ENCODE measurements at places on chromosomes 2 and 18.

GRCh38 chr2:173750353-173750801 is 214.8 kb downstream of the SP3 start:
- DNase-seq = no peak

DNA sequence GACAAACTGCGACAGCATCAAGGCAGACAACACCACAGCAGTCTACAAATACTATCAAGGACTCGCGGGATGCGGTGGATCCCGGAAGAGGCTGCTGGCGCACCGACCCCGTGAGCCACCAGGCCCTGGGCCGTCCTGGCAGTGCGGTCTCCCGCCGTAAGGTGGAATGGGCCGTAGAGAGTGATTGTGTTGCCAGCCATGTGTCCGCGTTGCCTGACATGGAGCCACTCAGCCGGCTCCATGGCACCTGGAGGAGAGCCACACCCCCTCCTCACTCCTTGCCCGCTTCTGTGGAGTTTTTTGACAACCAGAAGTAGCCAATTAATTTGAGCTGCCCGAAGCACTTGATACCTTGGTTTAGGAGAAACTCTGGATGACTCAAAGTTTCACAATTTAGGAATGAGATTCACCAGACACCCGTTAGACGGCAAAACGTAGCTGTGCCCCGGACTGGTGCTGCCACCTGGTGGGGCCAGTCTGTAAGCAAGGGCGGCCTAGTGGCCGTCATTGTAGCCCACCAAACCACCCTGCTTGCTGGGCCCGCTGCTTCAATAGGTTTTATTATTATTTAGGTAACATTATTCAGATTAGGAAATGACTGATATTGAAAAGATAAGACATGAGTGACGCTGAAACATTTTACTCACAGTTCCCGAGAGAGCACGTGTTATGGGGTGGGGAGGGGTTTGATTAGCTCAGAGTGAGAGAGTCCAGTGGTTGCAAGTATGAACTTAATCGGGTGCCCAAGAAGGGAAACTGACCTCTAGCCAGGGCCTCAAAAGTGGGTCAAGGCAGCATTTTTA is 10.2 kb upstream of the IMP4 start:
- DNase-seq = peak; percentile 73

DNA sequence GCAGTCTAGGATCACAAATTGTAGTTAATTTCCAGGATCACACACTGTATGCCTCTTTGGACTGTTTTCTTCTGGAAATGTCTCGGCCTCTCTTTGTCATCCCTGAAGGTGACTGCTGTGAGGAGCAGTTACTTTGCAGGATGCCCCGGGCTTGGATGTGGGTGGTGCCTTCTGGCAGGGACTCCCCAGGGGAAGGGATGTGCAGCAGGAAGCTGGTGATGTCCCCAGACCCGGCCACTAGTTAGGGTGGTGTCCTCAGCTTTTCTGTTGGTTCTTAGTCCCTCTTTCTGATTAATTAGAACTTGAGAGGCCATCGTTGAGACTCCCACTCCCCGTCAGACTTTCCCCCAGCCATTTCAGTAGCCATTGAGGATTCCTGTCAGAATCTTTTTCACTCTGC is 286.6 kb upstream of the HDAC4 start:
- no peak for DNase-seq

GRCh38 chr2:14126846-14127245 is 505.7 kb upstream of the LRATD1 start:
- no peak for DNase-seq

DNA sequence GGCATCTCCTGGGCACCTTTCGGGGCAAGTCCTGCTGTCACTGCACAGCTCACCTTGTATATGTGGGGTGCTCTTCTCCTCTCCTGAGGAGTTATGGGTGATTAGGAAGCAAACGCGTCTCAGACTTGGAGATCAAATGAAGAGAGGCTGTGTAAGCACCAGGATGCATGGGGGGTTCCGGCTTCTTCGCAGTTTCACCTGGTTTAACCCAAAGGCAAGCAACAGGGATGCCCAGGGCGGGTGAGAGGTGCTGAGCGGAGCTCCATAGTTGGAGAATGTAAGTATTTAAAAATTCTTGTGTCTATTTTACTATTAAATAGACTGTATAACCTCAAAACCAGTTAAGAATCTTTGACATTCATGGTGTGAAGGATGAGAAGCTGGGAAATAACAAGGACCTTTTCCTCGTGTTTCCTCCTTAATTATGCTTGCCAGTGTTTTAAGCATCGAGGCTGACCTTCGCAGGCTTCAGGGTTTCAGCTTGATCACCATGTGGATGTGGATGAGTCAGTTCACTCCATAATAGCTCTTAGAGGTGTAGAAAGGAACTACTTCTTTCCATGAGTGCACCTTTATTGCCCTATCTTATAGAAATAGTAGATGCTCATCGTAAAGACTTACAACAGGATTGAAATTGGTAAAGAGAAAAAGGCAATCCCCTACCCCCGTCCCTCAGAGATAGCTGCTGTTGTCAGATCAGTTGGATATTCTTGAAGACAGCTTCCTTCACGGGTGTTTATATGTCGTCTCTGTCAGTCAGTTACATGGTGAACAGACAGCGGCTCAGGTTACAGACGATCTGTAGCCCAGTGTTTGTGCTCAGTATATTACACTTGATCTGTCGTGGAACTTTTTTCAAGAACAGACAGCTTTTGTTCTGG is 201.1 kb downstream of the AGAP1 start:
- no peak for DNase-seq

DNA sequence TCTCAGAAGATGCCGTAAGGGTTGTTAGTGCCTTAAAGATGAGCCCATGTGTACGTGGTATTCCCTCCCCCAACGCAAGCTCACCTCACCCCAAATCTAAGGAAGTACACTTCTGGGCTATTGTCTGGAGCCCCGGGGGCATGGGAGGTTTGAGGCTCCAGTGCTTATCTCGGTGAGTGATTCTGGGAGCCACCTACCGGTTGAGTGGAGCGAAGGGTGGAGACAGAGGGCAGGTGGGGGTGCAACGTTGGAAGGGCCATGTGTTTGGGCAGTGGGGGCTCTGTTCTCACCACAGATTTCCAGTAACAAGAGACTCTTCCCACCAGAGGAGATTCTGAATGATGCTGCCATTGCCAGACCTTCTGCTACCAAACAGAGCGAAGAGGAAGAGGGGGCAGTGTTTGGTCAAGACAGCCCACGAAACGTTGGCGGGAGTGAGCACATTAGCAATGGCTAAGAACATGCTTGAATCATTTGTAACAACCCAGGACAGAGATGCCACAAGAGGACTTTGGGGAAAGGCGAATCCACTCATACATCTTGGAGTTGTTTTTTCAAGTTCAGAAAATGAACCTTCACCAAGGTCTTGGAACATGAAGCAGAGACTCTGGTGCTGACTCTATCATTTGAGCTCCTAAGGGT is 38.7 kb downstream of the TWIST2 start:
- DNase-seq = no peak

DNA sequence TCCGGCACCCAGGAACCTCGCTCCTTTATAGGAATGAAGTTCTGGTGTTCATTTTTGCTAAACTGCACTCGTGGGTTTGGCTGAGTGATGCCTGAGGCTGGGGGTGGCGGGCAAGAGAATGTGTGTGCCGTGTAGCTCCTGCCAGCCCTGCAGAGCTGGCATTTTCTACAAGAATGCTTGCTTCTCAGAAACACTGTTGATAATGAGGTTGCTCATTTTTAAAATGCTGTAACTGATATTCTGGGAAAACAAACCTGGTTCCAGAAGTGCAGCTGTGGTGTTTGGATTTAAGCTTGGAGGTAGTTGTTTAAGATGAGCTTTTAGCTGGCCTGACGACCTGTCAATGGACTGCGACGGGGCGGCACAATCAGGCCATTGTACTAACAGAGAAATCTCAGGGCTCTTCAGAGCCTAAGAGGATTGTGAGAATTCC is 511.9 kb upstream of the TNP1 start:
- DNase-seq = no peak

GRCh38 chr2:14927021-14927564 is 294.6 kb downstream of the LRATD1 start:
- no peak for DNase-seq

DNA sequence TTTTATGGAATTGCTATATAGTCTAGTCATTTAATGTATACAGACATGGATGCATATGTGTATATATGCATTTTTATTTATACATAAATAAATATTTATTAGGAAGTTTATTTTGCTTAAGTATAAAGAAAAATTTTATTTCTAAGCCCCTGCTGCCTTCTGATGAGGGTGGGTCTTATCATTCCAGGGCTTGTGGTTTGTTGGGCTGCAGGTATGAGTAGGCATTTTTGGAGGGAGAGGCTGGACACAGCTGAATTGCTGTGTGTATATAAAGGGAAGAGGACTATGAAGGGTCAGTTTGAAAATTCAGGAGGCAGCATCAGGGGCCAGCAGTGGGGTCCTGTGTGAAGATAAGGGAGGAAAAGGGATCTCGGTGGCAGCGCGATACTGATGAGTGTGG is 189.4 kb downstream of the TMEM182 start:
- DNase-seq = no peak

DNA sequence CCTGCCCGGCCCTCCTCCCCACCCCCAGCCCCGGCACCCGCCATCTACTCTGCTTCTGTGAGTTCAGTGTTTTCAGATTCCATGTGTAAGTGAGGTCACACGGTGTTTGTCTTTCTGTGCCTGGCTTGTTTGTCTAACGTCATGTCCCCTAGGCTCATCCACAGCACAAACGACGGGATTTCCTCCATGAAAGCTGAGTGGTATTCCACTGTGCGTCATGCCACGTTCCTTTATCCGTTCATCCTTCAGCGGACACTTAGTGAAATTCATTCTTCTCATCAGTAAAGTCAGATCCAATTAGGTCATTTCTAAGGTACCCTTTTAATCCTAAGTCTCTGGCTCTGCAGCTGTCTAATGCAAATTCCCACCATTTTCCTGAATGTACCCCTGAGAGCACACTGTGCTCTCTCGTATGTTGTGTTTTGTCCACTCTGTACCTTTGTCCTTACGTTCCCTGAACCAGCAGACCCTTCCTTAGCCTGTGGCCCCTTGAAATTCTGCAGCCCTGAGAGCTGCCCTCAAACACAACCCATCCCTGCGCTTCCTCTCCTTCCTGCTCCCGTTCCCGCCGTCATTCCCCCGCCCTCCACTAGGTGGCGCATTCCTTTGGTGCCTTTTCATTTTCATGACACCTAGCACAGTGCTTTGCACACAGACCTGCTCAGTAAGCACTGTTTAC is 44.1 kb downstream of the TRAPPC12 start:
- DNase-seq = peak; percentile 76

- no peak for DNase-seq
These were observed 771.0 kb upstream of the CDH7 start for GRCh38 chr18:64979791-64980190.

DNA sequence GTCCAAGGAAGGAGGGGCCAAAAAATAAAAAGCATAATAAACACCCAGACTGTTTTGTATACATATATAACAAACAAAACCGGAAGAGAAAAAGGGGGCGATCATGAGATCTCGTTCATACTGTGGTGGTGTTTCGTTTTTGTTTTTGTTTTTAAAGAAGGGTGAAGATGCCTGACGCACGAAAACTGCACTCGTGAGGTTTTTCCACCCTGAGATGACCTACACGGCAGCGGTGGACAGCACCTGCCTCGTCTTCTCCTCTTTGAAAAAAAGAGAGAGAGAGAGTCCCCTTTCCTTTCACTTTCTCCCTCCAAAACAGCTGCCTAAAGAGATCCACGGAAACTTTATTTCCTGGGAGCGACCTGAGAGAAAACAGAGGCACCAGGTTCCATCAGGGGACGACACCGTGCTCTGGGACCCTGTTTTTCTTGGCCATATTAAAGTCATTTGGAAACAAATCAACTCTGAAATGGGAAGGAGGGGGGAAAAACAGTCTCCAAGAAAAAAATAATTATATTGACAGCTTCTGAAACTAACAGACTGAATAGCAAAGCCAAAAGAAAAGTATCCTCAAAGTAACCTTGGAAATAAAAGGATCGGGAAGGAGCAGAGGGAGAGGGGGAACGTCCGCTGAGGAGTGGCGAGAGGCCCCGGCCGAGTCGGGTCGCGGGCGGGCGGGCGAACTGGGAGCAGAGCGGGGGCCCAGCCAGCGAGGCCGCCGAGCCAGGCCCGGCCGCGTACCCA is 3.5 kb downstream of the POU3F3 start:
- DNase-seq = no peak

- DNase-seq = no peak
These were observed 3.4 kb downstream of the HDLBP start for GRCh38 chr2:241312082-241312481.

- no peak for DNase-seq
These were observed 34.4 kb upstream of the RTN4 start for GRCh38 chr2:55084641-55085040.
